ENCODE measurements at places on chromosomes 7 and 10.

- peak; percentile 91 for DNase-seq
Measured at GRCh38 chr7:137820677-137821420, 25.9 kb downstream of the DGKI start.

DNA sequence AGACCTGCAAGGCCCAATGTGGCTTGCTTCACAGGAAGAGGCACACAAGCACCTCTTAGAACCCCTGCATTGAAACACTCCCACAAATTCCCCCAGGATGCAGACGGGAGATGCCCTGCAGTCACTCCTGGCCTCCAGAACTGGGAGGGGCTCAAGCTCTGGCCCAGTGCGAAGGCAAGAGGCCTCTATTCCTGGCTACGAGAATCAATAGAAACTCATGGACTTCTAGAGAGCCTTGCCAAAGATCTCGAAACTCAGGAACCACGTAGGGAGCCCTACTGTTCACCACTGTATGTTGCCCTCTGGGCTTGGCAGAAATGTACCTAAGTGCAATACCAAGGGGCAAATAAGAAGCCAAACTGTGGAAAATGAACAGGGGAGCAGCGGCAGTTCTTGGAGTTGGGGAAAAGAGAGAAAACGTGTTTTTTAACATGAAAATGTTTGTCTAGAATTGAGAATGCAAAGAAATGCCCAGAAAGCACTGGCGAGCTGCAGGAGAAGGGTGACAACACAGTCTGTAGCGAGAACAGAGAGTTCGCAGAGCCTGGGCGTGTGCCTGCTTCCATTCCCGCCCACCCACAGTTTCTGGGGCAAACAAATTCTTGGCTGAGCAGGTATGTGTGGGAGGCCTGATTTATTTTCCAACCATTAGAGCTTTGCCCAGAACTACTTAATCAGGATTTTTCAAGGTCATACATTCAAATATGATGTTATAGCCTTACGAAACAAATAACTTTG, 260.5 kb upstream of the KLF14 start:
- DNase-seq, result no peak

- DNase-seq, result no peak
Measured at GRCh38 chr7:7443806-7444350, 91.8 kb downstream of the COL28A1 start.

DNA sequence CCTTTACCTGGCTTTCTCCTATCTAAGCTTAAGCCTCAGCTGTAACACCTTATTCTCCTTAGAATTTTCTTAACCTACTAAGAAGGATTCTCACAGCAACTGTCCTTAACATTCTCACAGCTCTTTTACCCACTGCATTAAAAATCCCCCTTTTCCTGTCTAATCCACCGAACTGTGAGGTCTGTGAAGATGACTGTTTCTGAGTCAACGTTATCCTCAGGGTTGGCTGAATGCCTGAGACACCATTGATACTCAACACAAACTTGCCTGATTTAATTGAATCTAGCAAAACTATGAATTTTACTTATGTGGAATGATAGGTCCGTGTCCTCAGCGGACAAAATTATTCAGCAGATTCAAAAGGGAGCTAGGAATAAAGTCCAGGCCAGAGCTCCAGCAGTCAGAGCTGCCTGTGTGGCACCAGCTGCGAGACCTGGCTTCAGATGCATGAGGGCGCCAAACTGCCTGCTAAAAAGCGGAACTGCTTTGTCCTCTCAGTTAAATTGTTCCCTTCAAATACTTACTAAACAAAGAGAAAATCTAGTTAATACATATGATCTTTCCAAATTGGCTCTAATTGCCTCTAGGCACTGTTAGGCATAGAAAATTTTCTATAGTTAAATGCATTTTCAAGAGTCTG, 33.4 kb upstream of the VWDE start:
- peak; percentile 96 for DNase-seq

DNA sequence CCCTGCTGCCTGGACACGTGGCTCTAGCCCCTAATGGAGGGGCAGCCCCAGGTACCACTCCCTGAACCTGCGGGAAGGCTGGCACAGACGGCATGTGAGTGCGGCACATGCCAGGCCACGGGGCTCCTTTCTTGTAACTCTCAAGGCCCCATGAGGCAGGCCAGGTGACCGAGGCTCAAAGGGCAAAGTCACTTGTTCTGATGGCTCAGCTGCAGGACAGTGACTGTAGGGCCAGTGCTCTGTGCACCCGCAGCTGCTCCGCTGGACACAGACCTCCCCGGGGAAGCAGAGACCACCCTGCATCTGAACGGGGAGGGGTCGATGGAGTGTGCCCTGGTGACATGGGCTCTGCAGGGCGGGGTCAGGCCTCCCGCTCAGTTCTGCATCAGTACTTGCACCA, 55.3 kb downstream of the PTPRE start:
- no peak for DNase-seq

DNA sequence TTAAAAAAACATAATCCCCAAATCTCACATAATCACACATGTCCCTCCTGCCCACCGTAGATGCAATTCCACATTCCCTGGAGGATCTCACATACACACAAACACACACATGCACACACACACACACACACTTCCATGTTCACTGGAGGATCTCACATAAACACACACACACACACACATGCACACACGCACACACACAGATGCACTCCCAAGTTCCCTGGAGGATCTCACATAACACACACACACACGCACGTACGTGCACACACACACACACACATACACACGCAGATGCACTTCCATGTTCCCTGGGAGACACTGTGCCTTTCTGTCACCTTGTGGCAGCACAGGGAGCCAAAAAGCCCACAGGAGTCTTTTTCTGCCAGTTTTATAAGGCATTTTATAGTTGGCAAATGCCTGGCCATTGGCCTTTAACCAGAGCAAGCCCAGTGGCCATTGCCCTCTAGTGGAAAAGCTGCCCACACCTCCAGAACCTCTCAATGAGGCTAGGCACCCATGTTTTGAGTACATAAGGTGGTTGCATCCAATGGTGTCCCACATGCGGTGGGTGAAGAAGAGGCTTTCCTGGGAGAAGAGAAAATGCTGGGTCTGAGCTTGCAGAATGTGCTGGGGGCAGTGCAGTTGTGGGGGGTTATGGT, 115.4 kb upstream of the ACBD5 start:
- DNase-seq, result no peak

GRCh38 chr10:97047083-97047736, 138.5 kb downstream of the SLIT1 start:
- DNase-seq, result no peak

- DNase-seq, result no peak
Measured at GRCh38 chr7:105210721-105211205, 178.0 kb downstream of the SRPK2 start.

GRCh38 chr10:93838278-93838677, 55.5 kb upstream of the SLC35G1 start:
- DNase-seq, result no peak

- no peak for DNase-seq
Measured at GRCh38 chr10:132746801-132747625, 38.9 kb downstream of the NKX6-2 start.

- no peak for DNase-seq
Measured at GRCh38 chr10:8705415-8705814, 650.9 kb downstream of the GATA3 start.

GRCh38 chr10:28592953-28593352, 60.0 kb downstream of the WAC start:
- DNase-seq, result no peak

DNA sequence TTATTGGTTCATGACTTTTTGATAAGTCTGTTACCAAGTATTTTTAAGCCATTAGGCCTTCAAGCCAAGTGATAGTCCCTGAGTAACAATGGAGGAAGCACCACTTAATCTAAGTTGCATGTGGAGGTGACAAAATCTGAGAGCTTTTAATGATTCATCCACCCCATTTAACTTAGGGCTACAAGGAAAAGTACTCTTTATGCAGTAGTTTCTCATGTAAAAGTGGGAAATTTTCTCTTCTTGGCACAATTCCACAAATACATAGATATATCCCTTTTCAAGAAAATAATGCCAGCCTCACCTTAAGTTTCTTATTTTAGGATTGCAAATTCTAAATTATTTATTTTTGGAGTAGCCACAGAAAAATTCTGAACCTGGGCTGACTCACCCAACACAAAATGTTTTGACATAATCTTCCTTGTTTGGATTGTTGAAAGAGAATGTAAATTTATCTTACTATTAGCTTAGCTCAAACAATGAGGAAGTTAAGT, 85.7 kb downstream of the SUGCT start:
- DNase-seq, result no peak

DNA sequence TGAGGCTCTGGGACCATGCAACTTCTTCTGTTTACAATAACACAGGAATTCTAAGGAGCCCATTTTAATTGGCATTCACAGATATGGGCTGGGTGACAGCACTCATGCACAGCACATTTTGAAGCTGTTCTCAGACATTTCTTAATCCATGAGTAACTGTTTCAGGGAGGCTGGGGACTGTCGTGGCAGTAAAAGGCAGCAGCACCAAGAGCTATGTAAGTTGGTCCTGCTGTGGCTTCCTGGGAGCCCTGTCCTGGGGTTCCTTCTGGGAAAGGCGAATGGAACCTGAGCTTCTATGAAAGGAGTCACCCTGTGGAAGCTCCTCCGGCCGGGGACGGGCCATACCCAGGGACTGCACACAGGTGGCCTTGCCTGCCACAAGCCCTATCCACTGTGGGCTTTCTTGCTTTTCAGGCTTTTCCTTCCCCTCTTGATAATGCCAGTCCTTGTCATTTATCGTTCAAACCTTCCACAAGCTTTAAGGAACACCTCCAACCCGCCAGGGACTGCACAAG, 40.5 kb downstream of the COBL start:
- DNase-seq, result no peak

DNA sequence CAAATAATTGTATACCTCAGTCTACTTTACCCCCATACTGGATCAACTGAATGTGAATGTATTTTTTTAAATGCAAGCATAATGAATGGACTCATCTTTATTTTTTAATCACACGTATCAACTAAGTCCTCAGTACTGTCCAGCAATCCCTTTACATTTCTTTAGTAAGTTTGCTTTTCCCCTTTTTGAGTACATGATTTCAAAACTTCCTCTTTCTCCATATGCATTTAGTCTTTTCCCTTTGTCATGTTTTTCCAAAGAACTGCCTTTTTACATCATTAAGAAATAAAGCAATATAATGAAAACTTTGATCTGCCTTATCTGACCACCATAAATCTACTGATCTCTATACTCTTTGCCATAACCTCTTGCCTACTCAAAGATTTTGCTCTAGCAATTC, 182.5 kb upstream of the AKR1E2 start:
- DNase-seq, result no peak

- no peak for DNase-seq
Measured at GRCh38 chr10:42987575-42987974, 89.3 kb upstream of the RET start.

DNA sequence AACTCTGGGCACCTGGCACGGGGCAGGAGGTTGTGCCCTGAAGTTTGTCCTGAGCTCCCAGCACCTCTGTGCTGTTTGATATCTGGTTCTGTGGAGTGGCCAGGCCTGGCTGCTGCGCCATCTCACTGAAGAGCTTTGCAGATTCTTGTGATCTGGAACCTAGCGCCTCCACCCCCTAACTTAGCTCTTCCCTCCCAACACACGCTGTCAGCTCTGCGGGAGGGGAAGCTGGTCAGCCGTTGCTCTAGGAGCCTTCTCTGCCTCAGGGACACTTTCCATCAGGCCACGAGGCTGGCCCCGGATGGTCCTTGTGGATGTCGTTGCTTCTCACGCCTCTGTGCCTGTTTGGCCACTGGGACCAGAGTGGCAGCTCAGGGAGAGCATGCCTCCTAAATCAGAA, 213.2 kb downstream of the CCDC3 start:
- DNase-seq, result no peak

DNA sequence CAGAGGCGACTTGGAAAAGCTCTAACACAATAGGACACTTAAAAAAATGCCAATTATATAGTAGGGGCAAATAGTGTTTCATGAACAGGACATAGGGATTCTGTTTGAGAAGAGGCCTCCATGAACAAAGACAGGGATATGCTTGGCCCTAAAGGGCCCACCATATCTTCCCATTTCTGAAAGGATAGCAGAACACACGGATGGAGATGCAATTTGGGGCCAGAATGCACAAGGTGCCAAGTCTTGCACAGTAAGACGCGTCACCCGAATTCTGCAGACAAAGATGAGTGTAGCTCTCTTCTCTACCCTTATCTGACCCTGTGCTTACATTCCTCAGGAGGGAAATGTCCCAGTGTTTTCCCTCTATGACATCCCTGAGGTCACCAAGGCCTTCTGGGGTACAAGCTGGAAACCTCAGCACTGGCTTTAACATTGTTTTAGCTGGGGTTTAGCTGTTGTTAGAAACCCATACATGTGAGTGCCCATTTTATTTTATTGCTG, 12.8 kb downstream of the PRKCQ start:
- DNase-seq, result no peak

DNA sequence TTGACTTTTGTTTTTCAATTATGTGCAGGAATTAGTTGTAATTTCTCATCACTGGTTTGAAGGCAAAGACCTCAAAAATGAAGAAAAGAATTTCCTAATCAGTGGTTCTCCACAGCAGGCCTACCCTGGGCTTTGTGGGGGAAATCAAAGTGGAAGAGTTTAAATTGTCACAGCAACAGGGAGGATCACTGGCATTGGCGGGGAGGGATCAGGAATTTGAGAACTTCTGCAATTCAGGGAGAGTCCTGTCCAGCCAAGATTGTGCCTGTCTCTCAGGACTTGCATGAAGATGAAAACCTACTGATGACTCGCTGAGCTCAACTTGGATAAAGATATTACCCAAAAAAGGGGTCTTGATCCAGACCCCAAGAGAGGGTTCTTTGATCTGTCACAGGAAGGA, 70.1 kb downstream of the HACD1 start:
- DNase-seq, result no peak

DNA sequence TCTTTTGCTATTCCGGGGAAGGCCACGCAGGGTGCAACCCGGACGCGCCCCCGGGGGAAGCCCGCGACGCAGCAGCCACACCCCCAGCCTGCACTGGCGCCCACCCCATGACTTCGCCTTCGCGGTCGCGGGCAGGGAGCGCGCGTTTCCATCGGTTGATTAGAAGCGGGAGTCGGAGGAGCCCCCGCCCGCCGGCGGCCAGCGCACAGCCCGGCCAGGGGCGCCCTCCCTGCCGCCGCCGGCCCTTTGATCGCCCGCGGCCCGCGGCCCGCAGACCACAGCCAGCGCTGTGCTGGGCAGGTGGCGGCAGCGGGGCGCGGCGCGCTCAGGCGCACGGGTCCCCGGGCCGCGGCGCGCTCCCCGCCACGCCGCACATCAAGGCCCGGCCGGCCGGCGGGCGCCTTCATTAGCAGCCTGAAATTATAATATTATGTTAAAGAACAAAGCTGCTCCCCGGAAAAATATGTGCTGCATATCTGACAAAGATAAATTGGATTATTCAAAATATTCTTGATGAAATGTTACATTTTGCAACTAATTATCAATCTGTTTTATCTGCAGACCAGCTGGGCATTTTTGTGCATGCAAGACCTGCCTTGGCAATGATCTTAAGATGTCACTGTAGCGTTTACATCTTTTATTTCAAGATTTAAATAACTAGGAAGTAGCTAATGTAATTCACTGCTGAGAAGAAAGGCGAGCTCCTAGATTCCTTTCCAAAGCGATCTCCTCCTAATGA, 160.7 kb upstream of the MKI67 start:
- DNase-seq, result no peak
